ENCODE measurements at places on chromosomes 11 and 22.

- DNase-seq: no peak
Measured at GRCh38 chr22:43622886-43623285, 189.2 kb downstream of the EFCAB6 start.

GRCh38 chr22:37515901-37516300 is 3.3 kb downstream of the CARD10 start:
- no peak for DNase-seq

- DNase-seq: no peak
Measured at GRCh38 chr22:20604092-20604747, 96.8 kb downstream of the MED15 start.

GRCh38 chr11:44255406-44256071 is 54.4 kb downstream of the ALX4 start:
- no peak for DNase-seq

GRCh38 chr11:66981976-66982578 is 7.0 kb downstream of the C11orf86 start:
- no peak for DNase-seq

- DNase-seq: no peak
Measured at GRCh38 chr11:68757711-68758110, 6.4 kb upstream of the TESMIN start.

DNA sequence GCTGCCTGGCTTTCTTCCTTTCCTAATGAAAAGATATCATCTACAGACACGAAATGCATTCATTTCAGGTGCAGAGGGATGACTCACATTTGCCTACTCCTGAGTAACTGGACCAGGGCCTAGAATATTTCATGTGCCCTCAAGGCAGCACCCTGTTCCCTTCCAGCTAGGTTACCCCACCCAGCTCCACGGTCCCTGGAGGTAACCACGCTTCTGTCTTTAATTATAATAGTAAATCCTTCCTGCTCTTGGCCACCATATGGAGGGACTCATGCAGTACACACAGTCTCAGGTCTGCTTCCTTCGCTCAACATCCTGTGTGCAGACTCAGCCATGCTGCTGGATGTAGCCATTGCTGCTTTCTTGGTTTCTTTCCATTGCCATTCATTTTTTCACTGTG is 22.3 kb downstream of the DHCR7 start:
- no peak for DNase-seq

DNA sequence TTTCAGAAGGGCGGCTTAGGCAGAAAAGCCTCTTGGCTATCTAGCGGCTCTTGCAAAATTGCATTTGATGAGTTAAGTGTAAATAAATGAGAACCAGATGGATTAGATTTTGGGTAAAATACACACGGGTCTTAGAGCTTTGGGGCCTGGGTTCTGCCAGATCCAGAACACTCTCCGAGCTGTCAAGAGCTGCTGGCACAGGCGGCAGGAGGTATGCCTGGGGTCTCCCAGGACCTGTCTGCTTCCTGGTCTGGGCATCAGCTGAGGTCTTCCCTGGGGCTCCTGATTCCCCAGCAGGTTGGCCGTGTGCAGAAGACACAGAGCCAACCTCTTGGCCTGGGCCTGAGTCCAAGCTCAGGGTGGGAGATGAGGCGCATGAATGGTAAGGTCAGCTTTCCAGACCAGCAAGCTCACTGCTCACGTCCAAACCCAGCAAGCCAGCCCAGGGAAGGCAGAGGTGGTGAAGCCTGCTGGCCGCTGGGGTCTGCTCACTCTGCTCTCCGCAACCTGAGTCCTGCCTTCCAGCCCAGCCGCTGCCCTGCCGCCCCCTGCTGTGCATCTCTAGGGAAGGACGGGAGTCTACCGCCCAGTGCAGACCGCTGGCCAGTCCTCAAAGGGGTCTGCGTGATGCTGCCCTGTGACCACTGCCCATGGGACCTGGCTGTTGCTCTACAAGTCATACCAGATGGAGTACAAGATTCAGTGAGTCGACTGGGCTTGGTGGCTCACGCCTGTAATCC is 44.9 kb downstream of the SCUBE1 start:
- no peak for DNase-seq
